ENCODE measurements at places on chromosomes 6 and 20.
A peak's percentile ranks its signal among the peaks of the same experiment; 100 is the strongest.

GRCh38 chr6:111220383-111221031, 133.2 kb downstream of the SLC16A10 start:
- no peak for DNase-seq

- DNase-seq = peak; percentile 85
These were observed 764 bp downstream of the DNTTIP1 start for GRCh38 chr20:45792317-45793118.

GRCh38 chr20:38190936-38191371, 25.9 kb upstream of the TGM2 start:
- DNase-seq = no peak

- no peak for DNase-seq
These were observed 20.2 kb downstream of the SCML4 start for GRCh38 chr6:107803957-107804356.

DNA sequence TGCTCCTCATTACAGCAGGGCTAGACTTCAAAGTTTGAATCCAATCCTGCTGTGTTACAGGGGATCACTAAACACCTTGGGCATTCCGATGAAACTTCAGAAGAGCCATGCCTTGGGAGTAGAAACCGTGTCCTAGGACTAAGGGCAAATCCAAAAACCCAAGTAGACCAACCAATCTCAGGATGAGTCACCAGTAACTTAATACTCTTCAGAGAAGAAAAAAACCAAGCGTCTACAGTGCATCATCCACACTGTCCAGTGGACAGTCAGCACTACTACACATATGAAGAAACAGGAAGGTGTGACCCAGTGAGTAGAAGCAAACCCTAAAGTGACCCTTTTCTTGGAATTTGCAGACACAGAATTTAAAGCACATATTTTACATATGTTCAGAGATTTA, 39.5 kb upstream of the VAPB start:
- no peak for DNase-seq

- no peak for DNase-seq
These were observed 222.2 kb downstream of the OGFRL1 start for GRCh38 chr6:71510856-71511255.

GRCh38 chr6:125714441-125715090, 34.9 kb upstream of the HEY2 start:
- DNase-seq = no peak

GRCh38 chr6:33960345-33961313, 156.8 kb upstream of the MLN start:
- no peak for DNase-seq

GRCh38 chr6:44989391-44989790, 338.7 kb upstream of the RUNX2 start:
- no peak for DNase-seq

- DNase-seq = no peak
These were observed 748.4 kb downstream of the PTPRT start for GRCh38 chr20:42441196-42441863.

- DNase-seq = no peak
These were observed 40.1 kb downstream of the VSTM2L start for GRCh38 chr20:37943033-37943432.
